LNCaP clone FGC (cell line): ENCODE measurements at places on chromosomes 13 and 19.

- no peak for DNase-seq
Observed at GRCh38 chr13:73960474-73960873, 173.7 kb downstream of the KLF12 start.

DNA sequence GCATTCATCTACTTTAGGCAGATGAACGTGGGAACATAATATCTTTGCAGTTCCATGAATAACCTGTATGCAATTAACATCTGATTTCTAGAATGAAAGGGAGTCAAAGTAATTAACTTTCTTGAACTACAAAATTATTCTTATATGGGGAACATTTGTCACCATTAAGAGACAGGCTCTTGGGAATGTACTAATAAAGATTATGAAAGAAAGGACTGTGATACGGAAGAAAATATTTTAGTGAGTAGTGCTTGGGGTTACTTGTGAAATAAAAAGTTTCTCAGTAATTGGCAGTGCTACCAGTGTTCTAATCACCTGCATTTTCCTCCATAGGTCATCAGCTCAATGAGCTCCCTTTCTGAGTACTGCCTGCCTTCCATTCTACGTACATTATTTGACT, 85.4 kb downstream of the FRY start:
- DNase-seq, result no peak

DNA sequence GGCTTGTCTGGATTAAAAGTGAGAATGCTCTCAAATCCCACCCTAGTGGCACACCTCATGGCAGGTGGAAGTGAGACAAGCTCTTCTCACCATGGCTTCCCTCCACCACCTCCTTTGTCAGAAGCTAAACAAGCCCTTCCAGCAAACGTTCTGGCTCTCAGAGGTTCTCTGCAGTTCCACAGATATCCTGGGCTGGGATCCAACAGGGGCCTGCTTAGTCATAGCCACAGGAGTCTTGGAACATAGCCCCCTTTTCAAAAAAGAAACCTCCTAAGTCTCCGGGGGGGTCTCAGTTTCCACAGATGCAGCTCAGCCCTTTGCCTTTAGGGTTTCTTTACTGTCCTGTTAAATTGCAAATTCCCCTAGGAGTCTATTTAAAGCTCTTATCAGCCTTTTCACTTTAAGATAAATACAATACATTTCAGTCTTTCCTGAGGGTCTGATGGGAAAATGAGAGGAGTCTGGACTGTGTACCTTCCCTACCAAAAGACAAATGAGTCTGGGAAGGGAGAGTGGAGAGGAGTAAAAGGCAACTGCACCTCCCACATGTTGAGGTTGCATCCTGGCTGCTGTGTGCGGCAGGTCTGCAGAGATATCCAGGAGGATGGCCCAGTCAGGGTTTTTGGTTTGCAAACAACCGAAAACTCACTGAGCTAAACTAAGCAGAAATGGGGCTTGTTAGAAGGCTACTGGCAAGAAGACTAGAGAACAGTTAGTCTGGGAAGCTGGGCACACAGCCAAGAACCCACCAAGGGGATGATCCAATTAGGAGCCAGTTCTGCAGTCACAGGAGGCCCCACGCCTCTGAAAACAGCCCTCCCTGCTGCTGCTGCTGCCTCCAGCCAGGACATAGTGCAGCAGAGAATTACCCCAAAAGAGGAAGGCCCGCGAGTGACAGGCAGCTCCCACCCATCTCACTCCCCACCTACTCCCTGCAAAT, 41.4 kb upstream of the SERP2 start:
- DNase-seq, result no peak

DNA sequence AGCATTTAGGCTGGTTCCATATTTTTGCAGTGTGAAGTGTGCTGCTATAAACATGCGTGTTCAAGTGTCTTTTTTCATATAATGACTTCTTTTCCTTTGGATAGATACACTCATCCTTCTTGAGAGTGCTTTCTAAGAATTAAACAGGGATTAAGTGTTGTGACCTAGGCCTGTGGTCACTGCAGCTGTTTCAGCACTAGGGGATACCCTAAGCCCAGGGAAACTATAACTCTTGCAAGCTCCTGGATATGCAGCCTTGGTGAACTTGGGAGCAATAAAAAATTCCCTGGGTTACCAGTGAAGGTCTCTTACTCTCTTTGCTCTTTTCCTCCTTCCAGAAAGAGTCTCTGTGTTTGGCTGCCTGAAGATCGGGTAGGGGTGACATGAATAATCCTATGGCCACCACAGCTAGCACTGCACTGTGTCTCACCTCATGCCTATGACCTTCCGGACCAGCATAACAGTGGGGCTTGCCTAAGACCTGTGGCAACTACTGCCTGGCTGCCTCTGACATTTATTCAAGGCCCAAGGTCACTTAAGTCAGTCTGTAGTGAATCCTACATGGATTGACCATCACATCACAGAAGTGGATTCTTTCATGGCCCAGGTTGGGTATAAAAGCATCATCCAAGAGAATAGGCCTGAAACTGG, 799.7 kb downstream of the DACH1 start:
- DNase-seq, result no peak

DNA sequence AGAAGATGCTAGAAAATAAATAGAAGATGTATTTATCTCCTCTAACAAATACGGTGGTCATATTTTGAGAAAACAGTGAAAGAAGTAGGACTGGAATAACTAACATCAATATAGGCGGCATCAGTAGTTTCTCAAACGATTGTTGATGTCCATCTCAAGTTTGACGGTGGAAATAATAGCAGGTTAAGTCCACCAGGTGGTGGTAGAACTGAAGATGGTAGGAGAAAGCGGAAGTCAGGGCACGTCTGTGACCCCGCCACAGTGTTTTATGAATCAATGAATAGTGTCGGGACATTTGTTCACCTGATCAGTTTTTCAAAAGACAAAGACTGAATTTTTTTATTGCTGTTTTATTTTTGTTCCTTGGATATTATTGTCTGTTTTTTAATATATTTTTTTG, 706.4 kb upstream of the SLC10A2 start:
- no peak for DNase-seq
